ENCODE measurements at places on chromosomes 2 and 18.

GRCh38 chr2:18903750-18904149 is 314.4 kb upstream of the NT5C1B start:
- DNase-seq = no peak

DNA sequence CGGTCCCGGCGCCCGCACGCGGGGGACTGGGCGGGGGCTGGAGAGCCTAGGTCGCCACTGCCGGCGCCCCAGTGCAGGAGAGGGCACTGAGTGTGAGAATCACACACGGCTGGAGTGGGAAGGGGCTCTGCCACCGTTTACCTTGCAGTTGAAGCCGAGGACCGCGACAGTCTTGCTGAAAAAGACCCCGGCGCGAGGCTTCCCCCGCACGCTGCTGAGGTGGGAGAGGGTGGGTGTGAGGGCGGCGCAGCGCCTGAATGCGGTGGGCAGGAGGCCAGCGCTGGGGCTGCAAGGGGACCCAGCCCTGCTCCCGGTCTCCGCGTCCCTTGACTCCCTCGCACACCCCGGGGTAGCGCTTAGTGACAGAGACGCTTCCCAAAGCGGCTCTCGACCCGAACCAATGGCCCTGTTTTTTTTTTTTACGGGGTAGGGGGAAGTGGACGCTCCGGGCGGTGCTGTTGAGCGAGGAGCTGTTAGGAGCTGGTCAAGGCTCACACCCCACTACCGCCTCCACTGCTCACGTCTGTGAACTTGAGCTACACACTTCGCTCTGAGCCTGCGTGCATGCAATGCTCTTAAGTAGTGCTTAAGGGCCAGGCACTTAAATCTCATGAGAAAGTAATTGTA is 794 bp downstream of the NOTO start:
- DNase-seq = no peak

DNA sequence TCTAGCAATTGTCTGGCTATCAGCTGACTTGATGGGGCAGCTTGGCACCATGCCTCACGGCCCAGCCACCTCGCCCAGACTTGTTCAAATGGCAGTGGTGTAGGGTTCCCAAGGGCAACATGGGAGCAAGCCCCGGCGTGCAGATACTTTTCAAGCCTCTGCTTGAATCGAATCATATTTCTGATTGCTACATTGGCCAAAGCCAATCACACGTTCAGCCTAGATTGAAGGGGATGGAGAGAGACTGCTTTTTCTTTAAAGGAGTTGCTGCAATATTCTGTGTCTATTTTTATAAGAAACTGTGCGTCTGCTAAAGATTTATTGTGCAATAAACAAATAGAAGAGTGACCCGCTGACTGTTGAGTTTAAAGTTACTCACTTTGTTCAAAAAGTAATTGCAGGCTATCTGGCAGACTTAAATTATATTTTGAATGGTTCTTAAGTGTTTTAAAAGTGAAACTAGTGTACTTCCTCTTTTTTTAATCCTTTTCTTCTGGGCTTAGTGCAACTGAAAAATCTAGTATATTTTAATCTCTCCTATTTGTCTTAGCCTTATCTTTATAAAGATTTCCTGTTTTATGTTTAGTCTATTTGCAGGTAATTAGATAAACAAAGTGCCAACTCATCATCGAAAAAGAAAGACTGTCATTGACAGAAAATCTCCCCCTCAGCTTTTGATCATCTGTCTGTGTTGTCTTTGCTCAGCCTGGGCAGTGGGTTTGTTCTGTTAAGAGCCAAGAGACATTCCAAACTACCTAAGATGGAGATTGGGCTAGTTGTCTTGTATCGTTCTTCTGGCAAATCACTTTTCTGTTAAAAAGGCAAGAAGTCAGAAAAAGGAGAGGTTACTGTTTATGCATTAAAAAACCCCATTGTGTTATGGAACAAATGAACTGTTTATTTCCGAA is 156.1 kb downstream of the TPGS2 start:
- no peak for DNase-seq

- DNase-seq = peak; percentile 30
These were observed 718.8 kb downstream of the DPP10 start for GRCh38 chr2:115161081-115161770.

DNA sequence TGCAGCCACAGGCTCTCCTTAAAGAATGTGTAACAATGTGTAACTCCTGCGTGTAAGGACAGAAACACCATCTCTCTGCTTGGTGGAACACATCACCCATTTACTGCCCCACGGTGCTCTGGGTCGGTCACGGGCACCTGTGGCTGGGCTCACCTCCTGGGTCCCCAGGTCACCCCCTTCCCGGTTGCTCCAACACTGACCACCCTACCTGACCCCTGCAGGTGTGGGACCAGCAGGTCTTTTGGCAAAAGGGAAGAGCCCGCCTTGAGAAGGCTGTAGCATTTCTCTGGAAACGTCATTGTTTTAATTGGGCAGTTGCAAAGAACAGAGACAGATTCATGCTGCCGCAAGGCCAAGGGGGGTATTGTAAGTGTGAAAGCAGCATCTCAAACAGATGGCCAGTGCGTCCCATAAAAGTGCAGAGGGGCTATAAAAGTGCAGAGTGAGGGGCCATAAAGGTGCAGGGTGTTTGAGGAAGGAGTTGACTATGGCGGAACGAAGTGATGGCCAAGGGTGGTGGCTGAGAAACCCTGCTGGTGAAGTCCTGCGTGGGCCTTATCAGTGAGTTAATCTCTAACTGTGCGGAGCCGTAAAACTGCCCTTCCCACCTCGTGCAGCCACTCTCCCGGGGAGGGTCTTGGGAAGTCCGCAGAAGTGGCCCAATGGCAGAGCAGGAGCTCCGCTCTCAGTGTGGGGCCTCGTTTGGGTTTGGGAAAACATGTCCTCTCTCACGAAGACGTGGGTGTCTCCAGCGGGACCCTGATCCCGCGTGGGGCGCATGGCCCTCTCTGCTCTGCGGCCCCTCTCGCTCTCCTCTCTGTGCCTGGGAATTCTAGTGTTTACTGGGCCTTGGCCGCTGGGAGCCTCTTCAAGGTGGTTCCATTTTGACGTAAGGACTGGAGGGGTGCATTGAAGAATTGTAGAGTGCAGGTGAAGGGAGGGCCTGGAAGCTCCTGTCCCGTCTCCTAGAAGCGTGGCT is 13.7 kb upstream of the NEU4 start:
- DNase-seq = no peak

GRCh38 chr2:25912851-25913695 is 34.8 kb upstream of the ASXL2 start:
- DNase-seq = no peak

- no peak for DNase-seq
These were observed 29.6 kb upstream of the DSC3 start for GRCh38 chr18:31072175-31072574.

- DNase-seq = no peak
These were observed 152.3 kb downstream of the KCNE4 start for GRCh38 chr2:223203971-223204929.

GRCh38 chr2:25819597-25820039 is 58.7 kb downstream of the ASXL2 start:
- DNase-seq = no peak

DNA sequence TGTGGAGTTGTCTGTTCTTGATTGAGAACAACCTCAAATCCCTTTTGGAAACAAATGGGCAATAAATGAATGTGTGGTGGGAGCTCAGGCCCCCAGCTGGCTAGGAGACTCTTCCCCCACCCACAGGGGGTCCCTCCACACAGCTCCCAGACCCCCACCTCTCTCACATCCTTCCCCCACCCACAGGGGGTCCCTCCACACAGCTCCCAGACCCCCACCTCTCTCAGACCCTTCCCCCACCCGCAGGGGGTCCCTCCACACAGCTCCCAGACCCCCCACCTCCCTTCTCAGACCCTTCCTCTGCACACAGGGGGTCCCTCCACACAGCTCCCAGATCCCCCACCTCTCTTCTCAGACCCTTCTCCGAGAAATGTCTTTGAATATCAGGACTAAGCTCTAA is 79.0 kb upstream of the CTDP1 start:
- DNase-seq = no peak

DNA sequence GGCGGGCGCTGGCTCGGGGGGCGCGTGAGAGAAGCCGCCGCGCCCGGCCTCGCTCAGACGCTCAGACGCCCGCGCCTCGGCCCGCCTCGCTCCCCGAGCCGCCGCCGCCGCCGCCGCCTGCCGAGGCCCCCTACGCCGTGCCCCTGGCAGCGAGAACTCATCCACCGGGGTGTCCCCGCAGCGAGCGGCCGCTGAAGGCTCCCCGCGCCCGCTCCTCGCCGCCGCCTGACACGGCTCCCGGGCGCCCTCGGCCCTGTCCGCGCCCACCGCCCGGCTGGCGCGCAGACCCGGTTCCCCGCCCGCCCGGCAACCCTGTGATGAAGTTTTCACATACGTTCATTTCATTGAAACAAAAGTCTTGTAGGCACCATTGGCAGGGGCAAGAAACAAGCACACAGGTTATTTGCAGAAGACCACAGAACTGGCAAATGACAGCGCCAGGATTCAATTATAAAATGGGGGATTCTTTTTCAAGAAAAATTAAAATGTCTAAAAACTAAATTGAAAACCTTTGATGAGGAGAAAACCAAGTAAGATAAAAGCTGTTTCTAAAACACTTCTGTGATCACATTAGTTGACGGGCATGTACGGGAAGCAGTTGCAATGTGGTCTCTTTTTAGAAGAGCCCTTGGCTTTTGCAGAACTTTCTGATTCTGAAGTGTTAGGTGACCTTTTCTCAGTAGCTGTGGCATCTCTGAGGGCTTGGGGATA is 50.5 kb upstream of the TUBA3D start:
- DNase-seq = no peak

DNA sequence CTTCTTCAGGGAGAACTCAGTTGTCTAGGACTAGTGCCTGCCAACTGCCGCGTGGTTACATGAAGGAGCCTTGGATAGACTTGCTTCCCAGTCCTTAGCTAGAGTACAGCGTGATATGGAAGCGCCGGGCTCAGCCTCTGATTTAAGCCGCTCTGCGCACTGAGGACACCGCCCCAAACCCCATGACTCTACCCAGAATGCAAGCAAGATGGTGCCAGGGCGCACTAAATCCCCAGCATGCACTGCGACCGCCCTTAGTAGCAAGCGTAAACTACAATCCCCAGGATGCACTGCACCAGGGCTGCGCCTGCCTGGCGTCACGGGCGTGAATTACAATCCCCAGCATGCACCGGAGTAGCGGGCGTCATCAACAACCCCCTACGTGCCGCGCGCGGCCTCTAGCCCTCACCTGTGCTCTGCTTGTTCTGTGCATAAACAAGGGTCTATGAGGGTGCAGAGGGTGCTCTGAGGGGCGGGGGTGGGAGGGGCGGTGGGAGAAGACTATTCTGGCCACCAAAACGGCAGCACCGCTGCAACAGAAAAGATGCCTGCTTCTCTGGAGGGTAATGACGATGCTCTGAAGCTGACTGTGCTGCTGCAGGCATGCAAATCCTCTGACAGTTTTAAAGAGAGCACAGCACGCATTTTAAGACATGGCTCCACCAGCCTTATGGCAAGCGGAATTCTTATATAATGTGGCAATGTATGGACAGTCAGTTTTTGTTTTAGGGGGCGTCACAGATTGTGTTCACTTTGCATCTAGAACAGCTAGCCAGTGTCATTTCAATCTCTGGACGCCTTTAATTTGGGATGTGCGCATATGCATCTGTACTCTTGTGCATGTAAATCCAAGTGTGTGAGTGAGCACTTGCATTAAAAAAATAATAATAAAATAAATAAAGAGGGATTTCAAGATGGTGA is 282.5 kb upstream of the MYT1L start:
- peak; percentile 92 for DNase-seq

GRCh38 chr2:209917154-209917771 is 85.2 kb upstream of the RPE start:
- DNase-seq = no peak

GRCh38 chr2:117963446-117963845 is 50.4 kb downstream of the CCDC93 start:
- DNase-seq = no peak

- DNase-seq = no peak
These were observed 2.2 kb downstream of the HMSD start for GRCh38 chr18:63951302-63951705.

GRCh38 chr2:189178726-189179569 is 613 bp downstream of the COL5A2 start:
- DNase-seq = peak; percentile 67

- no peak for DNase-seq
These were observed 33.6 kb upstream of the VWC2L start for GRCh38 chr2:214377286-214377624.

GRCh38 chr2:186716899-186717298 is 23.0 kb downstream of the FAM171B start:
- DNase-seq = no peak

GRCh38 chr2:213290501-213290900 is 6.2 kb downstream of the SPAG16 start:
- no peak for DNase-seq

DNA sequence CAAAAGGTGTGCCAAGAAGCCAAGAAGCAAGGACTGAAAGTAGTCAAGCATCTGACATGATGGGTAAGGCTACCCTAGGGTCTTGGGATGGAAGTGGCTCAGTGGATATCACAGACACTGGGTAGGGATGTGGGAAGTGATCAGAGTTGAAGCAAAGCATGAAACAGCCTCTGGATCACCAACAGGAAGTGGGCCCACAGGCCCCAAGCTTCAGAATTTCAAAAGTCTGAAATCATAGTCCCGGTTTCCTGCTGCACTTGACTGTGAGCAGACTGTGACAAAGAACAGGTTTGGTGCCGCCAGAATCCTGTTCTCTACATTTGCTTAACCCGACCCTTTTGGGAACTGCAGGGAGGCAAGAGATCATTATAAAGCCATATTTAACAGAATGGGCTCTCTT is 57.4 kb downstream of the SP100 start:
- DNase-seq = no peak

- no peak for DNase-seq
These were observed 53.8 kb downstream of the KCNG2 start for GRCh38 chr18:79851489-79851888.

DNA sequence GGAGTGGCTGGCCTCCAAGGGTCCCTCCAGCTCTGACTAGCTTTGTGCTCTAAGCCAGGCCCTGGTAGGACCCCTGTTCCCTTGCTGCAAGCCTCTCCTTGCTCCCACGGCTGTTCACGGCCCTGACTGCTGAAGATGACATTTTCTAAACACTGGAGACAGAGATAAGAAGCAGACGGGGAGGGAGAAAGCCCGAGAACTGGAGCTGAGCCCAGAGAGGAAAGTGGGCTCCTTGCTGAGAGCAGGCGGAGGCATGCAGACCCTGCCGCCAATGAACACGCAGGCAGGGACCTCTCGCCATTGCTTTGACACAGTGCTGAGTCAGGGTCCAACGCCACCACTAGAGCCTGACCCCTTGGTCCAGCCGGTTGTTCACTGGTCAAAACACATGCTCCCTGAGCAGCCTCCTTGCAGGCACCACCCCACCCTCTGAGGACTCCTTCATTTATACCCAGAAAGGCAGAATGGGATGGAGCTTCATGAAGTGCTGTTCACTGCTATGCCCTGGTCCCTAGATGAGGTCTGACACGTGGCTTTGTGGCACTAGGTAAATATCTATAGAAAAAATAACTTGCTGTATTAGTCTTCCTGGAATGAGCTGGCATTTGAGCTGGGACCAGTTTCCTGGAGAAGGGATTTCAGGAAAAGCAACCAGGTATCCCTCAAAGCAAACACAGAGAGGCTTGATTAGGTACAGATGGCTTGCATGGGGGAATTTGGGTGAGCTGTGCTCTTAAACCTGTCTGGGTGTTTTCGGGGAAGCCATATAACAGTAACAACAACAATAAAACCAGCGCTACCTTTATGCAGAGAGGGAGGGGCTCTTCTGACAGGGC is 65.7 kb downstream of the MCFD2 start:
- no peak for DNase-seq

Measured in hindlimb muscle (tissue), 1 donor.